ENCODE measurements at places on chromosomes 2 and 18.

- no peak for DNase-seq
Observed at GRCh38 chr2:33322612-33323011, 153.8 kb upstream of the RASGRP3 start.

GRCh38 chr2:232894251-232894650 is 24.2 kb downstream of the SNORC start:
- DNase-seq, result no peak

DNA sequence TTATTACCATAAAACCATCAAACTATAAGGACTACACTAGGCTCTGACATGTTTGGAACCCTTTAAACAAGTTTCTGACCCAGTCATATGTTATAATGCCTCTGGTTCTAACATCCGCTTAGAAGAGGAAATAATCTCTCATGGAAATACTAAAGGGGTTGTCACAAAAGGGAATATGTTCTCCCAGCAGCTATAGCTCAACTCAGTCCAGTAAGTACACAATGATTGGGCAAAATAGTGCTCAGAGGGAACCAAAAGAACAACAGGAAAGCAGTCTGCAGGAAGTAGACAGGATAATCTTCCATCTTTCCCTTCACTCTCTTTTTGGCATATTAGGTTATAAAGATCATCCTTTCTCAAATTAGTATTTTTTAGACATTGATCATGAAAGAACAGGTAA is 4.3 kb downstream of the SRBD1 start:
- no peak for DNase-seq

- DNase-seq, result peak; percentile 55
Observed at GRCh38 chr2:170812710-170813600, 3.7 kb upstream of the GAD1 start.

DNA sequence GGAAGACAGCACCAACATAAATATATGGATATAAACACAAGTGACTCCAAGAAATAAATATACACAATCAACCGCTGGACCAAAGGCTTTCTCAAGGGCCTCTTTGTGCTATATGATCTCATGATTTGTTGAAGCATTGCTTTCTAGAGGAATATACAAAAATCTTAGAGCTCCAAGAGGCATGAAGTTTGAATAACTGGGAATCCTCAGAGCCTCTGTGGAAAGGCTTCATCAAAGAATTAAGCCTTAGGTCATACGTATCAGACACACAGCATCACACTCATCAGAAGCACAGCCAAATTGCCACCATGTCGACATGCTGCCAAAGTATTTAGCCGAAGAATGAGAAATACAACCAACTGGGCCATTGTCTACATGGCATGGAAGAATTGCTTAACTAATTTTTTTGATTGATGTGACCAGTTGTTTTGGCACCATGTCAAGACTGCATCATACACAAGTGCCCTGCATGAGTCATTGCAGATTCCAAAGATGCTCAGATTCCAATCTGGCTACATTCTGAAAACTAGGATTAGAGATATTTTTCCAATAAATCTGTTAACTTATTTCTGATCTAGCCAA is 860.6 kb upstream of the ZEB2 start:
- DNase-seq, result peak; percentile 6

- DNase-seq, result no peak
Observed at GRCh38 chr2:203948733-203949132, 12.2 kb downstream of the ICOS start.

GRCh38 chr18:79856119-79857007 is 58.6 kb downstream of the KCNG2 start:
- DNase-seq, result no peak

- no peak for DNase-seq
Observed at GRCh38 chr2:84280873-84281272, 178.2 kb downstream of the SUCLG1 start.

DNA sequence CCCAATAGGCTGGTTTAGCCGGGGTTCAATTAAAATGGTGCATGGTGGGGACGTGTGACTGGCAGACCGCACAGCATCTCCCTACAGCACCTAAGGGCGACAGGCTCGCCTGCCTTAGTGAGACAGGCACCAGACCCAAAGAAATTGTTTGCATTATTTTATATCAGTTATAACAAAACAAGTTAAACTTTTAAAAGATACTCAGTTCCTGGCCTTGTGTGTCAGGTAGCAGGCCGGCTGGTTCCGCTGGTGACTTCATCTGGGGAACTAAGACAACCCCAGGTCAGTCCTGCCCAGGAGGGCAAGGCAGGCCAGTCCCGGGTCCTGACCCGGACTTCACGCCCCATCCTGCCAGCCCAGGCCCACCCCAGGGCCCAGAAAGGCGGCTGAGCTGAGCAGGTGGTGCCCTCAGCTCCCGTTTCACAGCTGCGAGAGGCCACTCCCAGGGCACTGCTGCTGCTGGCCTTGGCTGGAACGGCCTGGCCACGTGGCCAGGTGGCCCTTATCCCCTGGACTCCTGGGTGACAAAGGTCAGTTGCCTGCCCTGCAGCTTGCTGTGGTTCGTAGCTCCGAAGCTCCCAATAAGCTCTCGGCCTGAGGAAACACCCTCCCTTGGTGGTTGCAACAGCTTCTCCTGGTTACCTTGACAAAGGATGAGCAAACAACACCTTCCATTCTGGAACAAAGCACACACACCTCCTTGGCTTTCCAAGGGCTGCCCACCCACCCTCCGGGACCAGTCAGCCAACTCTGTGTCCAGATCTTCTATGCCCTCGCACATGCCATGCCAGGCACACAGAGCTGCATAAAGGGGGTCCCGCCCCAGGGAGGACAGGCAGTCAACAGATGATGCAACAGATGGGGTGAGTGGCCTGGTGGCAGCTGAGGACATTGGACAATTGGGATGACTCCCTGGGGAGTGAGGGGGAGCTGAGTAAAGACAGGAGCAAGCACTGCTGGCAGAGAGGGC is 11.3 kb upstream of the AGXT start:
- DNase-seq, result no peak

- DNase-seq, result no peak
Observed at GRCh38 chr2:235352541-235352940, 141.3 kb upstream of the AGAP1 start.

DNA sequence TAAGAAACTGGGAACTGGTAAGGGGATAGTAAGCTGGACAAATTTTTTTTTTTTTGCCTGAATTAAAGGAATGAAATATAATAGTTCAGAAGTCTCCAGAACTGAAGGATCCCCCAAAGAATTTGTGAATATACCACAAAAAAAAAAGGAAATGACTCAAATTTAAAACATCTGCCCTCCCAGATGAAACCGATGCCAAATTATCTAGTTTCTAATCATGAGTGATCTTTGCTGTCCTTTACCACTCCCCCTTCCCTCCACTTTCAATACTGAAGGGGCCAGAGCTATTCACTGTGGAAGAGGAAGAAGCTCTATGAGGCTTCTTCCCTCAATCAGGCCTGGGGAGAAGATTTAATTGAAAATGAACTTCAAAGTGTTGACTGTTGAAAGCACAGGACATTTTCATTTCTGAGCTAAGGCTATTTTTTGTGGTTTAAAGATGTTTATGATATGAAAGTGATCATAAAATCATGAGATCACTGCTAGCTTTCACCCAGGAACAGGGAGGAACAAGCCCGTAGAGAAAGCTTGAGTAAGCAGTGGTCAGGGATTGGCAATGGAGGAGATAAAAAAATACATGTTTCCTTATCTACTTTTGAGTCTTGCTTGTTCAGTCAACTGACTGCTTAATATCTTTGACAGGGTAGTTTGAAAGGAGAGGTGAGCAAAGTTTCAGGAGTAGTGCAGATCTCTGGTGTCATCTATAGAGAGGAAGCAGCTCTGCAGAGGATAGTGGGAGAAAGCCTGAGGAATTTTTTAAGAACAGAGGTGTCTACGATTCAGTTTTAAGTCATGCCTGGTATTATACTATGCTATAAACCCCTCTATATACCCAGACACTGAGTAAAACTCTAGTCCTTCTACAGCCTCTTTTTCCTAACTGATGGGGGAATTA is 409.5 kb upstream of the FIGN start:
- peak; percentile 15 for DNase-seq
